ENCODE measurements at places on chromosomes 12 and 14.

DNA sequence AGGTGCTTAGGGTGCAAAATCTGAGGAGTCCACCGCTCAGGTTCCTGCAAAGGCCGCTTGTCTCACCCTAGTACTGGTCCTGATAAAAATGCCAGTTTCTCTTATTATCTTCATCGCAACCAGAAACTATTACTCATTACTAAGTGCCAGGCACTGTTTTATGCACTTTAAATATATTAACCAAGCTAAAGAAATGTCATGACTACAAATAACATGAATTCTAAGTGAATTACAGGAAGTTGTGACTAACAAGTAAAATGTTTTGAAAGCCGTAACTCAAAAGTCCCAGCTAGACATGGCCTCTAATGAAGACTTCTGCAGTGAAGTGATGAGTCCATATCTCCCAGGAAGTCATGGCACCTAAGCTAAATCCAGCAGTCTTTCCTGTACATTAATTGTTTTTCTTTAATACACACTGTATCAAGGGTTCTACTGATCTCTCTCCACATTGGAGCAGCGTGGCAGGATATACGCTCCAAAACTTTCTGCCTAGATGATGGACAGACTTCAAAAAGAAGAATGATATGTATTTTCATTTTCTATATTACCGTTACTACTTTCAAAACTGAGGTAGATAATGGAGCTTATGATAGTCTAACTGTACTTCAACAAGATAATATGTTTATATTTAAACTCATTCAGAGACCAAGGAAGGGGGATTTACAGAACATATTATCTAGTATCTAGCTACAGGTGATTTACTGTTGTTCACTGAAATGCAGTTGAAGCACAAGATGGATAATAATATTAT lies 117.3 kb upstream of the ARID2 start:
- no peak for DNase-seq

DNA sequence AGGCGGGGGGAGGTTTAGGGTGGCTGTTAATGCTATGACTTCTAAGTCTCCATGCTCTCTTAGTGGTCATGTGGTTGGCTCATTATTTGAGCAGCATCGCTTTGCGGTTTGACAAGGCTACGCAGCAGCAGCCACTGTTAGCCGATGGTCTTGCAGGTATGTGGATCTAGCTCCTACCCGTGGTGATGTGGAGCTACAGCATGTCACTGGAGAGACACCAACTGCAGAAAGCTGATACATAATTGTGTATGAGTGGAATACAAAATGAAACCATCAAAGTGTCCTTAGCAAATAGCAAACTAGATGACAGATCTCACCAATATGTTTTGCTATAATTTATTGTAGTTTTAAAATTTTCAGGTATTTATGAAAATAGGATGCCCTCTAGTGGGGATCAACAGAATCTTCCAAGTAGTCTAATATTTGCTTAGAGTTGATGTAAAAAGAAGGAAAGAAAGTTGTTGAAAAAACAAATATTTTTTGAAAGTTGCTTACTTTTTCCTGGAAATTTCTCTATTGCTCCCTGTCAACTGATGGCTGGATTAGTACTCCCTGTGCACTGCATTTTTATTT lies 94.9 kb downstream of the NAV3 start:
- peak; percentile 77 for DNase-seq

DNA sequence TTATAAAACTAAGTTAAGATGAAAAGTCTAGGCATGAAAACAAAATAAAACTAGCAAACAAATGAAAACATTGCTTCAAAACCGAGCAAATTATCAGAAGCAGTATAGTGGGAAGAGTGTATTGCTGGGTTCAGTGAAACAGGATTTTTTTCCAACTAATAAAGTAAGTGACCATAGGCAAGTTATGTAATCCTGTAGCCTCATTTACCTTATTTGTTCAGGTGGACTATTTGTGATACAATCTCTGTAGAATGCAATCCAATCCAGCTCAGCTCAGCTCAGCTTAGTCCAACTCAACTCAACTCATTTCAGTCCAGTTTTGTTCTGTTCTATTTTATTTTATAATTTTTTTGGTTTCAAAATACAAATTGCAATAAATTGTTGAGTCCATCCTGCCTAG lies 276.7 kb upstream of the LRIG3 start:
- DNase-seq: no peak

GRCh38 chr14:102303664-102304063 lies 1.3 kb downstream of the MOK start:
- DNase-seq: no peak

DNA sequence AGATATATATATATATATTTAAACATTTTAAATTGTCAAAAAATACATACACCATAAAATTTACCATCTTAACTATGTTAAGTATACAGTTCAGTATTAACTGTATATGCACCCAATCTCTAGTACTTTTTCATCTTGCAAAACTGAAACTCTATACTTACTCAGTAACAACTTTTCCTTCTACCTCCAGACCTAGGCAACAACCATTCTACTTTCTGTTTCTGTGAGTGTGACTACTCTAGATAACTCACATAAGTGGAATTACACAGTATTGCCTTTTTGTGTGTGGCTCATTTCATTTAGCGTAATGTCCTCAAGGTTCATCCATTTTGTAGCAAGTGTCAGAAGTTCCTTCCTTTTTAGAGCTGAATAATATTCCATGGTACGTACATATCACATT lies 8.2 kb downstream of the FAM234B start:
- DNase-seq: no peak

DNA sequence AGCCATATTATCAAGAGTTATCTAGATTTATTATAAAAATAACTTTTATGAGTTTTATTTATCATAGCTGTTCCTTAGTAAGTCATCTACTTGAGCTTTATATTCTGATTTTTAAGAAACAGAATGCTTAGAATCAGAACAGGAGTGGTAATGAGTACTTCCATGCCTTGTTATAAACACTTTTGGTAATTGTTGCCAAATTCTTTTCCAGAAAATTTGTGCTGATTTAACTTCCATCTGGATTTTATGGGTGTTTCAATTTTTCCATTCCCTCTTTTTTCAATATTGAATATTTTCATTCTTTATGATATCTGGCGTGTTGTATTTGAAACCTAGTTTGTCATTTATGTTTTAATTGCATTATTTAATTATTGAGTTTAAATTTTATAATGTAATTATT lies 131.2 kb downstream of the MSRB3 start:
- no peak for DNase-seq

DNA sequence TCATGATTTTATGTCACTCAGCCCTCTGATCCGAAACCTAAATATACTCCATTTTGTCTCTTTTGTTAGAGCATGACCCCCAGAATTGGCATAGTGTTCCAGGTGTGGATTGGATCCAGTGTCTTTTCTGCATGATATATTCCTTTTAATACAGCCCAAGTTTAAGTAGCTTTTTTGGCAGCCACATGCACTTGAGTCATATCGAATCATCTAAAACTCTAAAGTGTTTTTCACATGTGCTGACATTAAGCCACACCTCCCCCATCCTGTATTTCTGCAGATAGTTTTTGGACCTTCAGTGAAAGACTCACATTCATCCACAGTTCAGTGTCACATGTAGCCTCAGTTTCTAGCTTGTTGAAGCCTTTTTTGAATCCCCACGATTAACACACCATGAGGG lies 30.6 kb downstream of the BORCS5 start:
- no peak for DNase-seq

DNA sequence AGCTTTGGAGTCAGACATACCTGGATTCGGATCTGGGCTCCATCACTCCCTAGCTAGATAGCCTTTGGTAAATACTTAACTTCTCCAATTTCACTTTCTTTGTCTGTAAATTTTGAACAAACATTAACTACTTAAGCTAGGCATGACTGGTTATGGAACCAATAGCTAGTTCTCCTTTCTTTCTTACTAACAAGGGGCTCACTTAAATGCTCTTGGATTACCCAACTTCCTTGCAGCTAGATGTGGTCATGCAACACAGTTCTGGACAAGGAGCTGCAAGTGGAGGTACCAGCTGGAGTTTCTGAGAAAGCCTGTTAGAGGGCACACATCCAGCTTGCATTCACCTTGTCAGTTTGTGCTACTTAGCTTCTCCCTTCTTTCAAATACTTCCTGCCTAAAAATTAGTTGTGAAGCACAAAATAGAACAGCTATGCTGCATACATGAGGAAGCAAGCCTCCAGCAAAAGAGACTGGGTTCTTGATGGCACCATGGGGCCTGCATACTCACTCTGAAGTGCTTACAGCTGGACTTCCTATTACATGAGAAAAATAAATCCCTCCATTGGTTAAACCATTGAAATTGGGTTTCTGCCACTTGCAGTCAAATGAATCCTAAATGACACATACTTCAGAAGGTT lies 210.1 kb upstream of the EEA1 start:
- DNase-seq: no peak

- peak; percentile 62 for DNase-seq
Observed at GRCh38 chr12:3333583-3333982, 157.4 kb upstream of the PRMT8 start.

DNA sequence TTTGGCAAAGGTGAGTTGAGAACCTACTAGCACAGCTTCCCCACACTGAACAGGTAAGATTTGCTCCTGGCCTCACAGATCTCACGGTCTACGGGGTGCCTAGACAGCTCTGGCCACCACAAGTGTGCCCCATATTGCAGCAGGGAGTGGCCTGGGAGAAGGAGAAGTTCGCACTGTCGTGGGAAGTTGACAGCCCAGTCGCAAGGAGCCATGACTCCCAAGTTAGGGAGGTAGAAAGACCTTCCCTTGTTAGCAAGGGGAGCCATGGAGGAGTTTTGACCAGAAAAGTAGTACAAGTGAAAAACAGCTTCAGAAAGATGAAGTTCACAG lies 316.3 kb downstream of the BCL11B start:
- DNase-seq: no peak

DNA sequence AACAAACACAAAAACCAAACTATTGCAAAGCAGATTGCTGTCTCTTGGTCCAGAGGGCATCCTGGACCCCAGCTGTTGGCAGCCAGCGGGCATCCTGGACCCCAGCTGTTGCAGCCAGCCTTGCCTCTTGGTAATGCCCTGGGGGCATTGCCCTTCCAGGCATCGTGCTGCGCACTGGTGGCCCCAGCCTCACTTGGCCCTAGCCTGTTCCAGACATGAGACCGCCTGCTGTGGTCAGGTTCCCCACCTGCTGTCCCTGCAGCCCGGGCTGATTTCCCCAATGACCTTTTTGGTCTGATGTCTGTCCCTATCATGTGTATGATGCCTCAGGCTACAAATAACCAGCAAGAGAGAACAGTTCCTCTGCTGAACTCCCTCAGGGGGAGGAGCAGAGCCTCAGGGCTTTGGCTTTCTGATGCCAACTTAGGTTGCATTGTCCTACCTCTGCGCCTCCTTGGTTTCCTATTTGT lies 20.8 kb downstream of the MLXIP start:
- DNase-seq: no peak

DNA sequence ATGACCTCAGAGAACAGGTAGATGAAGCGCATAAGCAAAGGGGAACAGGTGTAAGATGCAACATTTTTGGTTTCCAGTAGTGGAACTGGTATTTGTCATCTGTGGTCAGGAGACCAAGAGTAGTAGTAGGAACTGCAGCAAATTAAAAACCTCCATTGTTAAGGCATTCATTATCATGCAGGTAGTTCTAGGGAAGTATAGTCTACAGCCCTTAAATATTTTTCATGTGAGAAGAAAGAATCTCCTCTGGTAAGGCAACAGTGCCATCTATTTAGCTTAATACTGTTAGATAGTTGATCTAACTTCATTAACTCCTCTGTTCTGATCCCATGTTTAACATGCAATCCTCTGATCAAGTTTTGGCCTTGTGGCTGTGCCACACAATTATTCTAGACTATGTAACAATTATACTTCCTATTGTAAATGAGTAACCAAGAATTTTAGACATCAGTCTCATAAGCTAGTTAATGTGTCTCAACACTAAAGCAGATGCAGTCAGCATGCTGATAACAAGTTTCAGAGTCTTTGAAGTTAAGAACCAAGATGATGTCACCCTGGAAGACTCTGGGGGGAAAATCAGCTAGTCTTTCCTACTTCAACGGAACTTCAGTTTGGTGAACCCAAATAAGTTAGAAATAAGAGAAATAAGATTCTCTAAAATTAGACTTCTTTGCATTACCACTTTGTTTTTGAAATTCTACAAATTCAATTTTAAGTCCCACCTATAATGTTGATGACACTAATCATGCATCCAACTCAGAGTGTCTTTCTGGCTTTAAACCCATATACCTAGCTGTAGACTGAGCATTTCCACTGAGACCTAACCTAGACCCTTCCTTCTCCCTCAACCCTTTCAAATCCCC lies 70.9 kb downstream of the STXBP6 start:
- no peak for DNase-seq

- DNase-seq: no peak
Observed at GRCh38 chr12:49138587-49138986, 7.4 kb upstream of the TUBA1B start.

DNA sequence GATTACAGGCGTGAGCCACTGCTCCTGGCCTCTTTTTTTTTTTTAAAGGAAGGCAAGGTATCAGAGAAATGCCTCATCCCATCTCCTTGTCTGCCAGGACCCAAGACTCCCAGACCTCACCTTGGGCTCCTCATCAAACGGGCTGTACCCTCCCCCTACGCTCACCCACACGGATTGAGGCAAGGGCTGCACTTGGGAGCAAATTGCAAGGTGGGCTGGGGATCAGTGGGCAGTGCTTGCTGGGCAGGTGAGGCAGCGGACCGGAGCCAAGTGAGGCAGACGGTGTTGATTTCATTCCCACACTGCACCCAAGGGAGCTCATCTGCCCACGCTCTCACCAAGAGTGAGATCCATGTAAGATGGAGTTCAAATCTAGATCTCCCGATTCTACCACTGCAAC lies 41.0 kb upstream of the DICER1 start:
- no peak for DNase-seq

DNA sequence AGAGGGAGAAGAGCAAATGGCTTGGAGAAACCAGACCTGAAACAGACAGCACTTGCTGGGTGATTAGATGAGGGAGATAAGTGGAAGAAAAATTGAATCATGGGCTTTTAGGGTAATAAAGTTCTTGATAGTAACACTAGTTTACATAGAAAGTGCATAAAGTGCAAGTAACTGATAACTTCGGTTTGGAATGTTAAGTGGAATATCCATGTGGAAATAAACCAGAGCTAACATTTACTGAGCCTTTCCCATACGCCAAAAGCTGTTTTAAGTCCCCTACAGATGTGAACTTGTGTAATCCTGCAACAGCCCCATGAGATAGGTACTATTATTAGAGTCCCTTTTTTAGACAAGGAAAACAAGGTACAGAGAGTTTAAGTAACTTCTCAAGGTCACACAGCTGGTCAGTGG lies 77.1 kb upstream of the NUDT4 start:
- no peak for DNase-seq

GRCh38 chr12:108750526-108750925 lies 19.2 kb upstream of the CORO1C start:
- no peak for DNase-seq

GRCh38 chr12:62933220-62933601 lies 1.7 kb downstream of the PPM1H start:
- no peak for DNase-seq

- DNase-seq: peak; percentile 84
Observed at GRCh38 chr12:124754949-124755800, 108.5 kb downstream of the SCARB1 start.

All from aorta (tissue), 5 donors.